A549 treated with Hydrocortisone at 1 μM for 4 hours (cell line): ENCODE measurements at places on chromosomes 5 and 9. TPM values are rescaled to one million over a fixed set of nuclear protein-coding genes. Genes with fewer than 3 reads are reported as not detected.

WWC1 gene
- total RNA-seq, result 72.4 to 90.2 TPM (median 85.7 TPM) in 5 replicates

OR1J2 gene
- total RNA-seq, result not detected in 5 replicates

ATP6V0E1 gene
- 244 to 433 TPM (median 383 TPM) in 5 replicates for total RNA-seq

SLC27A6 gene
- 0.06 TPM in 2 of 5 replicates, not detected in the others for total RNA-seq

ZNF474 gene
- 0.14 to 0.24 TPM (median 0.22 TPM) in 5 replicates for total RNA-seq

NKD2 gene
- total RNA-seq, result 18.4 to 22.7 TPM (median 22.2 TPM) in 5 replicates

SOHLH1 gene
- 0.09 to 0.12 TPM in 2 of 5 replicates, not detected in the others for total RNA-seq

RASEF gene
- total RNA-seq, result 6.5 to 7.4 TPM (median 6.7 TPM) in 5 replicates

LECT2 gene
- total RNA-seq, result not detected in 5 replicates
